Astrocyte of the spinal cord (primary cell): ENCODE measurements at places on chromosomes 12 and 14.

DNA sequence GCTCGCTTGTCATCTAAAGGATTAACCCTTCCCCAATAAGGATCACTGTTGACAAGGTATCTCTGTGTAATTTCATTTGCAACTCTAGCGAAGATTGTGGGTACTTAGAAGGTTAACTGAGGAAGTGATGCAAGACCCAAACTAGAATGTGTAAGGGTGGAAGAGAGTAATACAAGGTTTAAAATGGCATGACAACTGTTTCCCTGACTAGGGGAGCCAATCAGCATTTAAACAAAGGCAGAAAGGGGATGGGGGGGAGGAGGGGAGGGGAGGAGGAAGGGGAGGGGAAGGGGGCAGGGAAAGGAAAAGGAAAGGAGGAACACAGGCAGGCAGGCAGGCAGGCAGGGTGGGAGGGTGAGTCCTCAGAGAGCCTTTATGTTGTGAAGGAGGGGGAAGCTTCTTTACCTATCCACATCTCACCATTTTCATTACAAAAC lies 31.1 kb downstream of the NRDE2 start:
- no peak for DNase-seq

GRCh38 chr12:52809166-52809565 lies 4.8 kb downstream of the KRT4 start:
- DNase-seq: no peak

GRCh38 chr12:24820872-24821271 lies 128.0 kb downstream of the BCAT1 start:
- DNase-seq: peak; percentile 84

DNA sequence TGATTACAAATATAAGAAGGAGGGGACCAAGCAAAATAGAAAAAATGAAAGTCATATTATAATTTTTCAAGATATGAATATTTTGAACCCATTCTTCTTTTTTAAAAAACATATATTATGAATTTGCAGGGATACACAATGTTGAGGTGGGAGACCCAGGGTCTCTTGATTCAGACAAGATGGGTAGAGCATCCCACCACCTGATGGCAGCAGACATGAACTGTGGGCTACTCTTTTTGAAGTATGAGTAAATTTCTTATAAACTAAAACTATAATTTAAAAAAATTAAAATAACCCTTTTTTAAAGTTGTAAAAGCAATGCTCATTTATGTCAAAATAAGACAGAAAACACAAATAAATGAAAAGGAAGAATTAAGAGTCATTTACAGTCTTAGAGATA lies 202.7 kb upstream of the PRICKLE1 start:
- DNase-seq: no peak

DNA sequence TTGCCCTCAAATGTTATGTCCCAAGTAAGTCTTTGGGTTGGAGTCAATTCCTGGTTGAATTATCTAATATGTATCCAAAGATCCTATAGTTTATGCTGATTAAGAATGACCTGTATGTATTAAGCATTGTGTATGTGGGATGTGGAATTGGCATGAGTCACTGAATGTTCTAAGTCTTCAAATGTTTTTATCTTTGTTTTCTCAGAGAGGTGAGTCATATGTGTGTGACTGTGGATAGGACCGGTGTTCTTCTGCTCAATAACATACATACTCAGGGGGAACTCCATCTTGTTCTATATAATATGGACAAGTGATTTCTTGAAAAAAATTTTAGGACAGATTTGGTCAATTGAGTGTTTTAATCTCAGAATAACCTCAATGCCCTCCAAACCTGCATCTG lies 57.9 kb downstream of the NAV3 start:
- DNase-seq: peak; percentile 87

DNA sequence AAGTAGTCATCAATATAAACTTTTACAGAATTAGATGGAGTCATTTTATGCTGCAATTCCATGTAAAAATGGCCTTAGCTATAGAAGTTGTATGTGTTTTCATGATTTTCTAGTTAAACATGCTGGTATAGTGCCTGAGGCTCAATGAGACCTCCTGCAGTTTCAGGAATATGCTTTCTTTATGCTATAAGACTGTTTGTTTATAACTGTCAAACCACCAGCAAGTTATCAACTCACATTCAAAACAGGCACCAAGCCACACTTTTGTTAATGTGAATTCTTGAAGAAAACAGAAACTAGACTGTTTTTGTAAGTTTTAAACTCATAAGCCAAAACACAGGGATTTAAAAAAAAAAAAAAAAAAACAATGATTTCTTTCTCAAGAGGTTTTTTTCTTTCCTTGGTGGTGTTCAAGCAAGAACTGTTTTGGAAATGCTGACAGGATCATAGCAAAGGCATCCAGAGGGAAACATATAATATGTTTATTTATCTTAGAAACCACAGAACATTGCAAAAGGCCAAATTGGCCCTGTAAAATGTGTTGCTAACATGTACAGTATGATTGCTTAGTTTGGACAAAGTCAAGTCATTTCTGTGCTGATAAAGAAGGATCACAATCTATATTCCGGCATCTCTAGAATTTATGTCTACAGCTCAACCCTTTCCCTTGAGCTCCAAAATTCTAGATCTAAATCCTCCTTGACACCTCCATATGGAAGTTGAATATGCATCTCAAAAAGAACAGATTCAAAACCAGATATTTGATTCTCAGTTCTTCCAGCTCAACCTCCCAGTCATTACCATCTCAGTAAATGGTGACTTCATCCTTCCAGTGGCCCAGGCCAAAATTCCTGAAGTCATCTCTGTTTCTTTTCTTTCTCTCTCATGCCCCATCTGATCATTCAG lies 29.0 kb upstream of the LUM start:
- DNase-seq: peak; percentile 88

DNA sequence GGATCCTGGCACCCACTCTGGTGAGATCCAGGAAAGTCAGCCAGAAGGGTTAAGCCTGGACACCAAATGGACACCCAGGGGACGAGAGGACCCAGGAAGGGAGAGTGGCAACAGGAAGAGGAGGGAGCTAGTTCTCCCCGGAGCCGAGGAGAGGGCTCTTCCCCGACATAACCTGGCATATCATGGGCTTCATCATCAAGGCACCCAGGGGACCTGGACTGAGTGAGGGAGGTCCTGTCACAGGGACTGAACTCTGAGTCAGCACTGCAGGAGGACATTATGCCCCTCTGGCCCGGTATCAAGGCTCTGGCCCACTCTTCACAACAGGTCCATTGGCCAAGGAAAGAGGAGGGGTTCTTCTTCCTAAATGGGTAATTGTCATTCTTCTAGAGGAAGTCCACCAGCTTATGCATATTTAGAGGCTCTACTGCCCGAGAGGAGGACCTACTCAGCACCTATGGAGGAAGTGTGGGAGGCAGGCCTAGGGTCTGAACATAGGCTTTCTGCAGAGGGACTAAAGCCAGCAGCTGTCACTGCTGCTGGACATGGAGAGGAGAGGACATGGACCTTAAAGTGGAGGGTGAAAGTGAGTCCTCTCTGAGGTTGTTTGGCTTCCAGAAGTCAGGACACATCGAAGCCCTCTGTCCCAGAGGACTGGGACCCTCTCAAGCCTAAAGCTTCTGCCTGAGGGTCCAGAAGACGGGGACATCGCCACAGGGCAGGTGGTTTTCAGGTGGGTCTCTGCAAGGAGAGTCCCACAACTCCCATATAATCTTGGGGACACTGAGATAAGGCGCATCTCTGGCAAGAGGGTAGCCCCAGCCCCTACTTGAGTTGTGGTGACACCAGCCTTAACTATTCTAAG lies 18.6 kb downstream of the ISCA2 start:
- DNase-seq: no peak

DNA sequence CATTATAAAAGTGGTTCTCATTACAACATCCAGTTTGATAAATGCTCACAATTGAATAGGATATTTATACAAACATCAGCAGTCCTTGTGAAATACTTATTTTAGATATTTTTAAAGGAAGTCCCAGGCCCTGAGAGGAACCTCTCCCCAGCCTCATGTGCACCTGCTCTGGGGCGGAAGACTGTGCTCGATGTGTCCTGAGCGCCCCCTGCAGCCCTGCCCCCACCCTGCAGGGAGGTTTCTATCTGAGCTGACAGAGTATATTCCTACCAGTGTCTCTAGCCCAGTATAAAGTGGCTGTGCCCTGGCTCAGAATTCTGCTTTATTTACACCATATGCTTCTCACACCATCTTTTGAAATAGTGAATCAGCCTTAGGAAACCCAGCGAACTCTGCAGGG lies 1349.1 kb downstream of the TMEM121 start:
- DNase-seq: no peak

DNA sequence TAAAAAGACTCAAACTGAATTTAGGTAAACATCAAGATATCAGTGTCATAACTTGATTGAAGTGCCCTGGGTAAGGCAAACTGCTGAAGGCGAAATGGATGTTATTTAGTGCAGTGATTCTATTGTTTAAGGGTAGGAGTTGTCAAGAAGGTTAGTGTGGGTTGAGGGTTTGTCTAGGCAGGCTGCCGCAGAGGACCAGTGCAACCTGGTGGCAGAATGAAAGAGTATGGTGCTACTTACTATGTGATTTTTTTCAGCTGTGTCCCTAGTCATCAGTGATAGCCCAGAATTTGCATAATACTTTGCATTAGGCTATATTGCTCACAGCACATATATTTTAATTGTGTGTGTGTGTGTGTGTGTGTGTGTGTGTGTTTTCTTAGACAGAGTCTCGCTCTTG lies 1127.0 kb downstream of the GALC start:
- DNase-seq: no peak

DNA sequence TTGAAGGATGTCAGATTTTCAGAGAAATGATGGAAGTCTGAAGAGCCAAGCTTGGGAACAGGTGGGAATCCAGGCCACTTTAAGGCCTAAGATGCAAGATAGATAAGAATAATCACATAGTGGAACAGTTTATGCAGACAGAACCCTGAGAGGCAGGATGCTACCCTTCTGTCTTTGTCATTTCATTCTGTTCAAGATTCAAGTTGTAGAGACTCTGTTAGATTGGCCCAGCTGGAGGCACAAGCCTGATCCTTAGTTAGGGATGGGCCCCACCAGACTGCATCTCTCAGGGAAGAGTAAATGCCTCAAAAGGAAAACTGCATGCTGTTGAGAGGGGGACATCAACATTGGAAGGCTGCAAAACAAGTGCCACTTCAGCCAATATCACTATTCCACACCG lies 287.0 kb downstream of the PCNX1 start:
- no peak for DNase-seq

DNA sequence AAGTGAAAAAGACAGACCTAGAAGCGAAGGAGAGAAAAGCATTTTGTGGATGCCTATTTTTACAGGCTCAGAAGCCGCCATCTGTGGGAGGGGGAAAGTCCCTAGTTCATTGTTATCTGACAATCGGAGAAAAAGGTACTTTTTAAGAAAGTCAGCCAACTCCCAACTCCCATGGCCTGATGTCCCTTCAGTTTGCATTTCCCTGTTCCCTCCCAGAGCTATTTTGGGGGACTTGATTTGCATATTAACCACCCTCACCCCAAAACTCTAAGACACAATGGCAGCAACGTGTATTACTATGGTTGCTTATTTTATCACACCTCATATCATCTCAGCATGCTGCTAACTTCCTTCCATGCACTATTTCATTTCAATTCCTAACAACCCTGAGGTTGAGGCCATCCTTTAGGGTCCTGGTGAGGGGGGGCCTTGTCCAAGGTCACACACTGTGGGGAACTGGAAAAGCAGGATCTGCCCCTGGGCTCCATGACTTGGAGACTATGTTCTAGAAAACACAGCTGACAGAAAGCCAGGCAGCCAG lies 18.7 kb downstream of the HVCN1 start:
- DNase-seq: no peak

DNA sequence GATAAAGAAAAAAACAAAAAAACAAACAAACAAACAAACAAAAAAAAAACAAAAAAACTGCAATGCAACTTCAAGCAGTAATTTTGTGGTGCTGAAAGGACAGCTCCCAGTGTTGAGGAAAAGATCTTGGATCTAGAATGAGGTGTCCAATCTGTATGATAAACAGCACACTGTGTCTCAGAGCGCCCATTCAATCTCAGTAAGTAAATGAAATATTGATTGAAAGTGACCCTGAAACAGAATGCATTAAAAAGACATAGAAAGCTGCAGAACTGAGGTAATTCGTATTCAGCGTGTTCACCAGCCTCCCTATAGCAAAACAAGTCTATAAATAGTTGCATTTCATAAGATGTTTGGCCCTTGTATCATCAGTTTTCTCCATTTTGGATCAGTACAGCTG lies 153.0 kb downstream of the NOVA1 start:
- DNase-seq: peak; percentile 21

DNA sequence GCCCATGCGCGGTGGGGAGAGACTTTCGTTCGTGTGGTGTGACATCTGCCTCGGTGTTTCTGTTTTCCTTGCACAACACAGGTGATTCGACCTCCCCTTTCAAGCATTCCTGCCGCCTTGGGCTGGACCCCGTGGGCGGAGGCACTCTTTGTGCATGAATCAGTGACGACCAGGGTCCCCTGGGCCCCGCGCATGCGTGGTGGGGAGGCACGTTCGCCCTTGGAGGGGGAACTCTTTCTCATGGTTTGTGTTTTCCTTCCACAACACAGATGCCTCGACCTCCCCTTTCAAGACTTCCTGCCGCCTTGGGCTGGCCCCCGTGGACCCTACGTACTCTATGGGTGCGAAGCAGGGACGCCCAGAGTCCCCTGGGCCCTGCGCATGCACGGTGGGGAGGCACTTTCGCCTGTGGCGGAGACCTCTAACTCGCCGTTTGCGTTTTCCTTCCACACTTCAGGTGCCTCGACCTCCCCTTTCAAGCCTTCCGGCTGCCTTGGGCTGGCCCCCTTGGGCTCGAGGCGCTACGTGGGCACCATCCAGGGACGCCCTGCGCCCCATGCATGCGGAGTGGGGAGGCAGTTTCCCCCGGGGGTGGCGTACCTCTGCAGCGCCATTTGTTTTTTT lies 340.9 kb downstream of the ALG10 start:
- no peak for DNase-seq

DNA sequence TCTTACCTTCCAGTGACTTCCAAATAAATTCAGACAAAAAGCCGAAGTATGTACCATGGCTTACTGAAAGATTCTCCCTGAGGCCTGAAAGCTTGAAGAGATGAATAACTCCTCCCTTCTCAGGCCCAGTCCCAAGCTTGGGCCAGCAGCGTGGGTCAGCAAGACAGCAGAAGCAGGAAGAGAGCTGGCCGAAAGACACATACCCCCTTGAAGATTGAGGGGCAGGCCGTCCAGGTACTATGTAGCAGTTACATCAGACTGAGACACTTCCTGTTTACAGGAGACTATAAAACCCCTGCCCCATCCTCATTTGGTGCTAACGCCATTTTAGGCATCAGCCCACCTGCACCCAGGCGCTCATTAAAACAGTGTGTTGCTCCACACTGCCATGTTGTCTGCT lies 15.0 kb downstream of the NDUFA12 start:
- no peak for DNase-seq
